Coronary artery (tissue), 2 donors: ENCODE measurements at places on chromosomes 1 and 21.

GRCh38 chr21:35905963-35906345 lies 154.4 kb downstream of the SETD4 start:
- DNase-seq: no peak

- DNase-seq: no peak
These were observed 16.4 kb upstream of the MTF1 start for GRCh38 chr1:37875833-37876232.

- peak; percentile 83 for DNase-seq
These were observed 62.7 kb downstream of the ADARB1 start for GRCh38 chr21:45136927-45137611.

DNA sequence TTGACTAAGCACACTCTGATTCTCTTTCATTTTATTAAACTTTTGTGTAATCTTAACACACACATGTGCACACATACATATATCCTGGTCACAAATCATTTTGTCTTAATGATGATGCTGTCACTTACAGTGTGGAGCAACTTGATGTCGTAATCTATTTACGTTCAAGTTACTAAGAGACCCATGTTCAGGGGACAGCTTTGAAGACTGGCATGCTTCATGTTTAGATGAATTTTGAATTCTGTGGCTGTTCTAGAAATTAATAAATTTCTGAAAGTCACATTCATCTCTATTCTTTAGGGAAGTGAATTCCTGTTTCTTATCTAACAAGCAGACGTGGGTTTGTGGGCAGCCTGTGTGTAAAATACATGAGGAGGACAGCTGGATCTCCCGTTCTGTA lies 1637.8 kb downstream of the PLA2G4A start:
- no peak for DNase-seq

GRCh38 chr21:35489389-35489980 lies 440.4 kb upstream of the RUNX1 start:
- DNase-seq: no peak

GRCh38 chr1:180567654-180568053 lies 8.9 kb downstream of the OVAAL start:
- DNase-seq: no peak

- no peak for DNase-seq
These were observed 92.3 kb upstream of the COL6A1 start for GRCh38 chr21:45889256-45889655.

DNA sequence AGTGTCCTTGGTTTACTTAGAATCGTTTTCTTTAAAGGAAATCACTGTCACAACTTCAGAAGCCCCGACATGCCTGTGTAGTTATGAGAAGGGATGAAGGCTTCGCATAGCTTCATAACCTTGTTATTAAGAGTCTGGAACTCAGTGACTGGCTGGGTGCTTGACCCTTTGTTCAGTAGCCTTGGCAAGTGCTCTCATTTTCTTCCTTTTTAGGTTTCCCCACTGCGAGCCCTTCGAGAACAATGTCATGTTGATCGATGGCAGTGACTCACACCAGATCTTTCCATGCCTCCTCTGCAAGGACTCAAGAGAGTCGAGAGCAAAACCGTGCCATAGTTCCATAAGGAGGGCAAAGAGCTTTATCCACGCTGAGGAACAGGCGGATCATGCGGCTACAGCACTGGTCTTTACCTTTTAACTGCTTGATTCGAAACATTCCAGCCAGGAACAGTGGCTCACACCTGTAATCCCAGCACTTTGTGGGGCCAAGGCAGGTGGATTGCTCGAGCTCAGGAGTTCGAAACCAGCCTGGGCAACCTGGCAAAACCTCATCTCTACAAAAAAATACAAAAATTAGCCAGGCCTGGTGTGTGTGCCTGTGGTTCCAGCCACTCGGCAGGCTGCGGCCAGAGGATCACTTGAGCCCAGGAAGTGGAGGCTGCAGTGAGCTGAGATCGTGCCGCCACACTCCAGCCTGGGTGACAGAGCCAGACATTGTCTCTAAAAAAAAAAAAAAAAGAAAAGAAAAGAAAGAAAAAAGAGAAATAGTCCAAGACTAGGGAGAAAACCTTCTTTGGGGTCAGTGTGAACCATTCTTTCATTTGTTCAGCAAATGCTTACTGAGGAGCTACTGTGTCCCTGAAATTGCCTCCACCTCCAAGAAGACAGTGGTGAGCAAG lies 95.4 kb upstream of the ERRFI1 start:
- peak; percentile 89 for DNase-seq

- no peak for DNase-seq
These were observed 94.8 kb downstream of the TGFBR3 start for GRCh38 chr1:91791103-91791502.

GRCh38 chr1:156618853-156619581 lies at the start of gene HAPLN2:
TSS of gene HAPLN2 (plus strand) at chr1:156619415. CDS start at chr1:156623491, 4,076 bp downstream.
- DNase-seq: no peak

DNA sequence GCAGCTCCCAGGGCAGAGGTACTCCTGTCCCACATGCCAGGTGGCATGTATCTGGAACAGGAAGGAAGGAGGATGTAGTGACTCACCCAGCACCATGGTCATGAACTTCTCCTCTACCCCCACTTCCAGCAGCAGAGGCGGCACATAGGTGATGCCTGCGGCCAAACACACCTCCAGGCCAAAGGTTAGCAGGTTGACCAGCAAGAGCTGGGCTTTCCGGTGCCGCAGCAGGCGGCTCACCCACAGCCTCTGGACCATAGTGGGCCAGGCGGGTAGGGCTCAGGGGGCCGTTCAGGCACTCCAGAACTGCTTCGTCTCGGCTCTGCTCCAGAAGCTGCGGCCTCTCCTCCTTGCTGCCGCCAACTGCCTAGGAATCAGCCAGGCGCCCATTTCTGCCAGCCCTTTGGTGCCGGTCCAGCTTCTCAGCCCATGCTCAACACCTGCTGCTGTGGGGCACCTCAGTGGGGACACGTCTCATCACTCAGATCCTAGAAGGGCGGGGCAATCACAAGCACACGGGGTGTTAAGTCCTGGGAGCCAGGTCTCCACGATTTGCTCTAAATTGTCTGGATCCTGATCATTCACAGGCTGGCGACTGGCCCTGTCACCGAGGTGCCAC lies 15.8 kb downstream of the SLC45A3 start:
- DNase-seq: no peak

GRCh38 chr21:41411449-41412089 lies 14.5 kb upstream of the MX1 start:
- DNase-seq: peak; percentile 64

DNA sequence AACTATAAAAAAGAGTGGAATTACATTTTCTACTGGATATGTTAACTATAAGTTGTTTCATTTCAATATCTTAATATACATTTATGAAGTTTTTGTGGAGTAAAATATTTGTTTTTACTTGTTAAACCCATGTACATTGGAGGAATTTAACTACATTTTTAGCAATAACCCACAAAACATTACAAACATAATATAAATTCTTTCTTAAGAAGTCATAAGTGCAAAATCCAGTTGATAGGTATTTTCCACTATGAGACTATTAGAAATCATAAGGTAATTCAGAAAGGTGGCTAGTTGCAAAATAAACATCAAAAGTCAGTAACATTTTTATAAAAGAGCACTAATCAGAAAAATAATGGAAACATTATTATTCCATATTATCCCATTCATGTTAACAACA lies 73.9 kb upstream of the RRP15 start:
- DNase-seq: no peak

- DNase-seq: no peak
These were observed 91.2 kb upstream of the KCNJ15 start for GRCh38 chr21:38165466-38166172.

DNA sequence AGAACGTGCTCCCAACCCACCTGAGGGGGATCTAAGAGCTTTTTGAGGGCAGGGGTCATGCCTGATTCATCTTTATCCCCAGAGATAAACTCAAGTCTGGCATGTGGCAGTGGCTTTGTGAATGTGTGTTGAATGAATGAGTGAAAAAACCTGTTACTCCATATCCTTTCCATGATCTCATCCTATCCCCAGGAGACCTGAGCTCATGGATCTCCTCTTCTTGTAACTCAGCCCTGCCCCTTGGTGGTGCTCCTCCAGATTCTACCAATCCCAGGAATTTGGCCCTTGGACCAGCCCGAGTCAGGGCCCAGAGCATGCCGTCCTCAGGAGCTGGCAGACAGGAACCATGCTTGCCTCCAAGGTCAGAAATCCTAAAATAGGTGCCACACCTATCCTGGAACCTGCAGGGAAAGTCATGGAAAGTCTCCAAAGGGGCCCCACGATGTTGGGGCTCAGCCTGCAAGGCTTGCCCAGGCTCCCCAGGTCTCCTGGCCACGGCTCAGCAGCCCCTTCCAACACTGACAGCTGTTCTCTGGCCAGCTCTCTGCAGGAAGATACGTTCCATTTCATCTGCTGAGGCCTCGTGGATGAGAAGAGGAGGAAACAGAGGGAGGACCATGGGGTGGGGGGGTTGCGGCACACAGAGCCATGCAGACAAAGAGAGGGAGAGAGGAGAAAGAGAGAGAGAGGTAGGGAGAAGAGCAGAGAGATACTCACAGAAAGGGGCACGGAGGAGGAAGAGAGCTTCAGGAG lies 214.6 kb downstream of the TRABD2B start:
- peak; percentile 84 for DNase-seq

- no peak for DNase-seq
These were observed 488.0 kb upstream of the PLXNA2 start for GRCh38 chr1:208731981-208732821.

DNA sequence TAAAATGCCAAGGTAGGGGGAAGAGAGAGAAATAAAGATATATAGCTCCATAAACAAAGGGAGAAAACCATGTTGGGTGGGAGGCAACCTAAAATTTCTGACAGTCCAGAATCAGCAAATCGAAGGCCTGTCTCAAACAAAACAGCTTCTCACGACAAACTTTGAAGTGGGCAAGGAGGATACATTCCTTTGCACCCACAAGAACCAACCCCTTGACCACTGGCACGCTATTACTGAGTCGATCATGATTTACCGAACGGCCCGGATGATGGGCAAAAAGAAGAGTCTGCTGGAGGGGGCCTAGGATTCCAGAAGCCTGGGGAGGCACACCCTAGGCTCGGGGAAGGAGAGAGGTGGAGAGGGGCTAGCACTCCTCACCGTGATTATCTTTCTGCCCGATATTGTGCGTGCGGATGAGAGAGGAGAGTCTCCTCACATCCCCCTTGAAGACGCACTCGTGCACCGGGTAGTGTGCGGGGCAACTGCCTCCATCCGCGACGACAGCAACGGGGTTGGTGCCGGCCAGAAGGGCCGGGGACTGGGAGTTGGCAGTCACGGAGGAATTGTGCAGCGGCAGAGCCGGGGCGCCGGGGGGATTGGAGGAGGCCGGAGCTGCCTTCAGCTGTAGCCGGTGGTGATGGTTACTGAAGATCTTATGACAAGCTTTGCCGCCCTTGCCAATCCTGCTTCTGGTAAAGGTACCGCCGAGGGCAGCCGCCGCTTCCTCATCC lies 756 bp downstream of the ANKRD13C start:
- DNase-seq: no peak

GRCh38 chr1:220409771-220410595 lies 118.0 kb upstream of the MARK1 start:
- DNase-seq: no peak

DNA sequence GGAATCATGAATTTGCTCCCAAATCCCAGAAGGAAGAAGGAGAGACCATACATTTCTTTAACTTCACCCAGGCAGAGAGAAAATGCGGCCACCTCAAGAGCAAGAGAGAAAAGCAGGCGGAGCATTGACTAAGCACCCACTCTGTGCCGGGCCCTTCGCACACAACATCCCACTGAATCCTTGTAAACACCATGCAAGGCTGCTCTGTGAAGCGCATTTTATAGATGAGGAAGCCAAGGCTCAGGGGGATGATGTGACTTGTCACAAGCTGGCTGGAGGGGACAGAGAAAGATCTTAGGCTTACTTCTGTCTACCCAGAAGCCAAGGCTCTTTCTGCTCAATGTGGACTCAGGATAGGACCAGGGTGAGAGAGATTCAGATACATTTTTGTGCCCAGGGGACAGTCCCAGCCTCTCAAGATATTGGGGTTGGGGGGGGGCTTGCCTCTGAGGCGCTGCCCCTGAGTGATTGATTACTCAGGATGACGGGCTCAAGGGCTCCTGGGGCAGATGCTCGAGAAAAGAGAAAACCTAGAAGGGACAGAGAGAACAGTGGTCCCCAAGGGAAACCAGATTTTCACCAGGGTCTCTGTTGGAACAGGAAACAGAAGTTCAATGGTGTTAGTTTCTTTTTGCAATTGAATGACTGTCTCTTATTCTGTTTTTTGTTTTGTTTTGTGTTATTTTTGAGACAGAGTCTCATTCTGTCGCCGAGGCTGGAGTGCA lies 19.5 kb downstream of the PADI2 start:
- no peak for DNase-seq

GRCh38 chr1:100187912-100188311 lies 9.9 kb upstream of the LRRC39 start:
- no peak for DNase-seq

- DNase-seq: no peak
These were observed 164.6 kb downstream of the PLPP3 start for GRCh38 chr1:56414728-56415224.

DNA sequence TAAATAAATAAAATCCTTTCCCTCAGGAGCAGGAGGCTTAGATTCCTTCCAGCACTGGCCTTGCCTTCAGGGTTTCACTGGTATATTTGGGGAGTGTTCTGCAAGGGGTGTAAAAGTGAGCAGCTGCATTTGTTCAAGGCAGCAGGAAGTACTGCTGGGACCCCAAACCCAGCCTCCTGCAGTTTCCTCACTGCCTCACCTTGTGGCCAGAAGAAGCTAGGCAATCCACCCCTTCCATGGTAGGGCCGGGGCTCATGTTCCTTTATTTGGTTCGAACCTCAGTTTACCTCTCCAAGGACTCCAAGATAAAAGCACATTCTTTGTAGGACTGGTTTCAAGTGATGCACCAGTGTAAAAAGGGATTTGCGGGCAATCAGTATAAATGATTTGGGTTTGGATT lies 21.0 kb upstream of the CFAP126 start:
- no peak for DNase-seq

DNA sequence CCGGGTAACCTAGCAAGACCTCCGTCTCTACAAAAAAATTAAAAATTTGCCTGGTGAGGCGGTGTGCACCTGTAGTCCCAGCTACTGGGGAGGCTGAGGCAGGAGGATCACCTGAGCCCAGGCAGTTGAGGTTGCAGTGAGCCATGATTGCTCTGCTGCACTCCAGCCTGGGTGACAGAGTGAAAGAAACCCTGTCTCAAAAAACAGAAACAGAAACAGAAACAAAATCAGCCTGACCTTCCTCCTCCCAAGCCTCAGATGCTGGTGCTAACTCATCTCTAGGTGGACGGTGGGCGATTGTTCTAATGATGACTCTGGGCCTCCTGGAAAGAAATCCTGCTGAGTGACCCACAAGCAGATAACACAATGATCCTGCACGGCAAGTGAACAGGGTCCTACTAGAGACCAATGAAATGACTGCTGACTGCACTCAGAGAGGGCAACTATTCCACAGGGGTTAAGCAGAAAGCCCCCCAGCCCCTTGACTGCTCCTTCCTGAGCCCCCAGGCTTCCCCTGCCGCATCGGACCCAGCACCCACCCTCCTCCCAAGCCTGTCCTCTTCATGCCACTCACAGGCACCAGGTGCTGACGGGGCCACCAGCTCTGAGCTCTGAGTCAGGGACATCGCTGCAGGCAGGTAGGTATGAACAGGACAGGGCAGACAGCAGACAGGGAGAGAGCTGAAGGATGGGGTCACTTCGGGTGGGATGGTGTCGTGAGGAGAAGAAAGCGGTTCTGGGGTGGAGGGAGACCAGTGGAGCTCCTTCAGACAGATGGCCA lies 27.8 kb upstream of the LRRC38 start:
- DNase-seq: no peak
